Activated naive CD8-positive, alpha-beta T cell treated with anti-CD3 and anti-CD28 coated beads for 36 hours (primary cell): ENCODE measurements at places on chromosomes 16 and 17.
A peak's percentile ranks its signal among the peaks of the same experiment; 100 is the strongest.

- H3K4me1 ChIP-seq, result no peaks in the 10 kb centered on the region
- H3K4me3 ChIP-seq, result no peak overlapping the region
- no peak for DNase-seq
- peaks cover 3% of the 10 kb centered on the region for H3K27me3 ChIP-seq
Observed at GRCh38 chr17:34068571-34068970, 186.5 kb upstream of the CCL2 start.

DNA sequence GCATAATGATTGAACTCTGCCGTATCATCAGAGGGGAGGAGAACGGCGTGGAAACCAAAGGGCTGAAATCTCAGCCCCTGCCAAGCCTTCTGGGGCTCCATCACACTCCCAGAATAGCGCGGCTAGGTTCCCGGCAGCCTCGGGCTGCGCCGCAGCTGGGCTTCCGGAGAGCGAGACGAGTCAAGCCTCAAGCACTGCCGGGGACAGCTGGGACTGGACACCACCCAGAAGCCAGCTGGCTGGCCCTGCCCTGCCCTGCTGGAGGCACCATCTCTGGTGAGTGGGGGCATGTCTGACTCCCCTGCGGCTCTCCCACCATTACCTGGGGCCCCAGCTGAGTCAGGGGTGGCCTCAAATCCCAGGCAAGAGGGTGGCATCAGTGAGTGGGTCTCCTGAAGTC, 7.2 kb upstream of the GPRC5C start:
- H3K36me3 ChIP-seq, result no peaks in the 10 kb centered on the region
- H3K27ac ChIP-seq, result no peak overlapping the region
- H3K4me3 ChIP-seq, result no peak overlapping the region
- no peaks in the 10 kb centered on the region for H3K4me1 ChIP-seq

DNA sequence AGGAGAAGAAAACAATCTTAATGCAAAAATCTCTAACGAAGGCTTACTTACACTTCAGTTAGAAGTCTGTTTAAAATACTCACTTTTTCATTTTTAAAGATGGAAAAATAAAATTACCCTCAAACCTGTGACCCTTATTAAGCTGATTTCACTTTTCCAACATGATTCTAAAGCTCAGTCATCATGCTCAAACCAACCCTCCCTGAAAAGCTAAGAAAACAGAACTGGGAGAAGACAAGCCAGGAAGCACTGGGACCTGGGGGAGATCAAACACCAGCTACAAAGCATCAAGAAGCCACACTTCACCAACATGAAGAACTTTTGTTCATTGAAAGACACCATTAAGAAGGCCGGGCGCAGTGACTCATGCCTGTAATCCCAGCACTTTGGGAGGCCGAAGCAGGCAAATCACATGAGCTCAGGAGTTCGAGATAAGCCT, 88.8 kb downstream of the LITAF start:
- H3K27ac ChIP-seq, result no peak overlapping the region
- peaks cover 16% of the 10 kb centered on the region for H3K4me1 ChIP-seq
- no peaks in the 10 kb centered on the region for H3K36me3 ChIP-seq
- H3K27me3 ChIP-seq, result no peaks in the 10 kb centered on the region
- no peak for DNase-seq

- peaks cover 9% of the 10 kb centered on the region for H3K36me3 ChIP-seq
- no peak overlapping the region for H3K4me3 ChIP-seq
- peak overlapping the region; percentile 40 for H3K27ac ChIP-seq
Observed at GRCh38 chr17:37043201-37043600, 94.4 kb downstream of the AATF start.

- DNase-seq, result peak; percentile 33
- H3K36me3 ChIP-seq, result peaks cover 30% of the 10 kb centered on the region
- H3K4me1 ChIP-seq, result peaks cover 20% of the 10 kb centered on the region
- peaks cover 6% of the 10 kb centered on the region for H3K27me3 ChIP-seq
- H3K4me3 ChIP-seq, result peak overlapping the region; percentile 20
Observed at GRCh38 chr17:28381141-28381825, 9.8 kb downstream of the SARM1 start.

GRCh38 chr16:23333034-23333579, 31.0 kb downstream of the SCNN1B start:
- H3K4me3 ChIP-seq, result no peak overlapping the region
- H3K4me1 ChIP-seq, result peaks cover 1% of the 10 kb centered on the region
- DNase-seq, result no peak
- H3K27ac ChIP-seq, result no peak overlapping the region

DNA sequence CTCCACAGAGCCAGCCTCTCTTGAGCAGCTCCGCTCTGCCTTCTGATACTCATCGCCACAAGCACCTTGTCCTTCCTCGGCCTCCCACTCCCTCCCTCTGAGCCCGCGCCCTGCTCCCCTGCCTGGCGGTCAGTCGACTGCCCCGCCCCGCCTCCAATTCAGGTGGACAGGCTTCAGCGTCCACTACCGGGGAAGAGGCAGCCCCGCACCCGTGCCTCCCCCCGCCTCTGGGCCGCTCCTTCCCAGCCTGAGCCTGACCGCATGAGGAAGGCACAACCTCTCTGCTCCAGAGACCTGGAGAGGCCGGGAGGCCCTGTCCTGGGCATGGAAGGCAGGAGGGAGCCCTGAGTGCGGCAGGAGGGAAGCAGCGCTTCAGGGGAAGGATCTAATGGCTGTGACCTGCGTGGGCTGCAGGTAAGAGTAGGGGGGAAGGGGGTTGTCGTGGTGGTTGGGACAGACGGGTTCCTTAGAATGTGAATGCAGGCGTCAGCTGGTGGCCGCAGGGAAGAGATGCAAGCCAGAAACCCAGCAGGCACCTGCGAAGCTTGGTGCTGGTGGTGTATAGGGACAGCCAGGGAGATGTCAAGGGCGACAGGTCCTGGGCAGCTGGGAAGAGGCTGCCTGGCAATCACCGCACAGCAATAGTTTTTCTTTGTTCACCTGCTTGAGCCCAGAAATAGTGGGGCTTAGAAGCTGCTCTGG, 3.0 kb upstream of the SLC6A4 start:
- peaks cover 19% of the 10 kb centered on the region for H3K4me1 ChIP-seq
- DNase-seq, result no peak
- peaks cover 2% of the 10 kb centered on the region for H3K36me3 ChIP-seq
- H3K27me3 ChIP-seq, result peaks cover 56% of the 10 kb centered on the region

- H3K4me3 ChIP-seq, result no peak overlapping the region
- H3K27ac ChIP-seq, result no peak overlapping the region
- H3K27me3 ChIP-seq, result no peaks in the 10 kb centered on the region
- peaks cover 31% of the 10 kb centered on the region for H3K36me3 ChIP-seq
Observed at GRCh38 chr16:58111302-58111627, 17.9 kb downstream of the CFAP20 start.
